Stimulated activated CD8-positive, alpha-beta memory T cell treated with anti-CD3 and anti-CD28 coated beads, Interleukin-7, amount 100 ng/mL, for 4 hours (primary cell): ENCODE measurements at places on chromosomes 3 and 15.

- no peak for DNase-seq
These were observed 341.3 kb upstream of the CFAP20DC start for GRCh38 chr3:59391131-59391530.

DNA sequence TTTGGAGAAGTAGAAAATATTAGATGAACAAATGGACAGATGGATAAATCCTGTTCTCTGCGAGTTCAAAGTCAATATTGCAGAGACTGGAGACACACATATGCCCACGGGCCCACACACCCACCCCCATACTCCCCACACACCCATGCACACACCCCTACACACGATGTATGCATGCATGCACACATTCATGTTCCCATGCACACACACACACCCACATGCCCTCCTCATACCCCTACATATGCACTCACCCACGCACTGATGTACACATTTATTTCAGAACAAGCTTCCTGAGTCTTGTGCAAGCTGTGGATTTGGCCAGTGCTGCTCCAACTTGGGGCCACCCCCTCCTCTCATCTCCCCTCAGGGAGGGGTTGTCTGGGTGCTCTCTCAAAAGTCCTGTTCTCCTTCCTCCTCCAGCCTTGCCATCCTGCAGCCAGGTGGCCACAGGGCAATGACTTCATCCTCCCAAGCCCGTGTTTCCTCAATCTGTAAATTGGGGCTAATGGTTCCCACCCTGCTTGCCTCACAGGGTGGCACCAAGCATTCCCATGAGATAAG lies 16.4 kb downstream of the MAPKAPK3 start:
- DNase-seq = no peak

DNA sequence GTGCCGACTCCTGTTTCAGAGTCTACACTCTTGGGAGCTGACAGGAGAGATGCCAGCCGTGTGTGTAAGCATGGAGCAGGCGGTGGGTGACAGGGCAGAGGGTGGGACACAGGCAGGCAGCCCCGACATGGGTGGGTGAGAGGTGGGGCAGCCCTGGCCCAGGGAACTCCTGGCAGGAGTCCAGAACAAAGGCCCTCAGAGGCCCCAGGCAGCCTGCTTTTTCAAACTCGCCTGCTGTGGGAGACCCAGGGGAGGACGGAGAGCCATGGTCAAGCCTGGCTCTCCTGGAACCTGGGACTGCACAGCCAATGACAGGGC lies 29.3 kb upstream of the SLC41A3 start:
- no peak for DNase-seq

- no peak for DNase-seq
These were observed 9.3 kb downstream of the ZPLD1 start for GRCh38 chr3:102444101-102444500.

GRCh38 chr3:170714562-170715535 lies 129.0 kb upstream of the SLC7A14 start:
- no peak for DNase-seq

- DNase-seq = no peak
These were observed 2.0 kb downstream of the TMEM62 start for GRCh38 chr15:43135351-43135750.

GRCh38 chr3:179450901-179451264 lies 387 bp downstream of the GNB4 start:
- no peak for DNase-seq

DNA sequence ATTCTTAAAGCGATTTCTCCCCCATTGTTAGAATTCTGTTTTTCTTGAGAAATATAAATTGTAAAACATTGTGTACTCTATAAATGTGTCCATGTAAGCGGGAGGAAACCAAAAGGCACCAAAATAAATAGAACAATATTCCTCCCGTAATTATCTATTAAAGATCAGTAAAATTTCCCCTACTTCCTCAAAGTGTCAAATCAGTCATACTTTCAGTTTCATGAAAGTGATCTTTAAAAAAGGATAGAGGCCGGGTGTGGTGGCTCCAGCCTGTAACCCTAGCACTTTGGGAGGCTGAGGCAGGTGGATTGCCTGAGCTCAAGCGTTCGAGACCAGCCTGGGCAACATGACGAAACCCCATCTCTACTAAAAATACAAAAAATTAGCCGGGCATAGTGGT lies 278.9 kb downstream of the MECOM start:
- no peak for DNase-seq

DNA sequence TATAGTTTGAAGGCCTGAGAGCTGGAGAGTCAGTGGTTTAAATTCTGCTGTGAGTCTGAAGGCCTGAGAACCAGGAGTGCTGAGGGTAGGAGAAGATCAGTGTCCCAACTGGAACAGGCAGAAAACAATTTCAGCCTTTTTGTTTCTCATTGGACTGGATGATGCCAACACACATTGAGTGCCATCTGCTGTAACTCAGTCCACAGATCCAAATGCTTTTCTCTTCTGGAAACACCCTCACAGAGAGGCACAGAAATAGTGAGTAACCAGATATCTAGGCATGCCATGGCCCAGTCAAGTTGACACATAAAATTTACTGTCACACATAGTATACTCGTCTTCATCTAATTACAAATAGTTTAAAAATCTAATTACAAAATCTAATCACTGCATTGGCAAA lies 100.8 kb downstream of the NEO1 start:
- DNase-seq = no peak

DNA sequence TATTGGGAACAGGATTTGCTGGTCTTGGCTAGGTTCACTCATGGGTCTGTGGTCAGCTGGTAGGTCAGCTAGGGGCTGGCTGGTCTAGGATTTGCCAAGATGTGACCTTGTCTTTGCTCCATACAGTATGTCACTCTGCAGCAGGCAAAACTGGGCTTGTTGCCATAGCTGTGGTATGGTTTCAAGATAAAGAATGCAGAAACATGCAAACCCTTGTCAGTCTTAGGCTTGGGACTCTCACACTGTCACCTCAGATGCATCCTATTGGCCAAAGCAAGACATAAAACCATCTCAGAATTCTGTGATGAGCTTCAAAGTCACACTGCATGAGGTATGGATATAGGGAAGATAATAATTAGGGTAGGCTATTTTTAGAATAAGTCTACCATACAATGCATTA lies 66.6 kb upstream of the TBC1D5 start:
- no peak for DNase-seq

GRCh38 chr3:152718810-152719209 lies 116.1 kb upstream of the P2RY1 start:
- DNase-seq = no peak

DNA sequence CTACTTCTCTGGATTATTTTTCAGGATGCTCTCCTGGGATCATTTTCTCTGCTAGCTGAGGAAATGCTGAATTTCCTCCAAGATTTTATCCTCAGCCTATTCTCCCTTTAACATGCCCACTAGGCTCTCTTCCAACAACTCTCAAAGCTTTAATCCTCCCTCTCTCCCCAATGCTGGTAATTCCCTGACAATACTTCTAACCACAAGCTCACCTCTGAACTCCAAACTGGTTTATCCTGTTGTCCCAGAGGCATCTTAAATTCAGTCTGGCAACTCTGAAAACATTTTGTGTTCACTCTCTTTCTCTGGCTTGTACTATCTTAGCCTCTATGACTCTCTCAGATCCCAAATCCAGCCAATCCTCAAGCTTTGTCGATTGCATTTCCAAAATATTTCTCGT lies 490.3 kb downstream of the MECOM start:
- no peak for DNase-seq

GRCh38 chr15:63892794-63893441 lies 59.2 kb upstream of the HERC1 start:
- peak; percentile 65 for DNase-seq

- no peak for DNase-seq
These were observed 25.9 kb upstream of the PLXNA1 start for GRCh38 chr3:126956866-126957650.

DNA sequence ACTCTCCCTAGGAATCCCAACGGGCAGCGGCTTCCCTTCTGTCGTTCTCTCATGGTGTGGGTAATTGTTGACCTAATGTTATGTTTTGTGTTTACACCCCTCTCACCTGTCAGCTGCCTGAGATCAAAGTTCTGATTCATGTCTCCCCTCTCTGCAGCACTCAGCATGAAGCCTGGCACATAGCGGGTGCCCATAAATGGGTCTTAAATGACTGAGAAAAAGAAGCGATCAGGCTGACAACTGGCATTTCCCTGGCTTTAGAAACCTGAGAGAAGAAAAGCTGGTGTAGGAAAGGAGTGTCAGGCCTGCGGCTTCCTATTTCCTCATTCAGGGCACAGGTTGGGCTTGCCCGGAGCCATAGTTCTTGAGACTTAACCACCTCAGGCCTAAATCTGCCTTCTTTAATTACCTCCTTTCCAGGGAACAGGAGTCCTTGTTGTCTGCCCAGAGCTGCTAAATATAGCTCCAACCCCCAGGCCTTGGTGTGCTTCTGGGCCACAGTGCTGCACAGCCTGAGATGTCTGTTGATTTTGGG lies 31.8 kb downstream of the LPP start:
- DNase-seq = no peak

DNA sequence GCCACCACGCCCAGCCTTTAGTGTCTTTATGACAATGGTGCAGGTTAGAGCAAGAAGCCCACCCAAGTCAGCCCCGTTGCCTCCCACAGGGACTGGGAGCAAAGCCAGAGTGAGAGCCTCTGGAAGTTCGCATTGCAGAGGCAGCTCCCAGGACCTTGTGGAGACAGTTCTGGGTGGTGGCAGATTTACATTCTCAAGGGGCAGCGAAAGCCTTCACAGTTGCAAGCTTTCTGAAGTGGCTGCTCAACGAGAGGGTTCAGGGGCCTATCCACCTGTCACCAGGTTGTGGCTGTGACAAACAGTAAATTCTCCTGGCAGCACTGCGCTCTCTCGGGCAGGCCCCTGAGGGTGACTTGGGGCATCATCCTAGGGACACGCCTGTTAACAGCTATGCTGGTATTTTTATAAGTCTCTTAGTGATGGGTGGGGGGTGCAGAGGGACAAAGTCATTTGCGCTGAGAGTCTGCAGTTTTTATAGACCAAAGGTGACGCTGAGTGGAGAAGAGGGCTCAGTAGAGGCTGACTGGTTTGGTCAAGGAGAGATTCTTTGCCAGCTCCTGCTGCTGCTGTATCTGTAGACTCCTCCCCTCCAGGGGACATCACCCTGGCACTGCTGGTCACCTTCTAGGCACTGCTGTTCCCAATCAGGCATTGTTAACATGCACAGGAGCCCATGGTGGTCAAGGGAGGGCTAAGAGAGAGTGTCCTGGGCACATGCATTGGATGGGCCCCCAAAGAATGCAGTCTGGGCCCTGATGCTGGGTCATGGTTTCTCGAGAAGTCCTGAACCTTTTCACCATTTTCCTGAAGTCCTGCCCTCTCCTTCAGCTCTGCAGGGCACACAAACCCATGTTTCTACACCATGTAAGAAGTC lies 57.5 kb upstream of the KLF13 start:
- DNase-seq = no peak

- no peak for DNase-seq
These were observed 6.5 kb downstream of the OR5K4 start for GRCh38 chr3:98359993-98360675.

- no peak for DNase-seq
These were observed 12.4 kb downstream of the GNB5 start for GRCh38 chr15:52178765-52179164.

DNA sequence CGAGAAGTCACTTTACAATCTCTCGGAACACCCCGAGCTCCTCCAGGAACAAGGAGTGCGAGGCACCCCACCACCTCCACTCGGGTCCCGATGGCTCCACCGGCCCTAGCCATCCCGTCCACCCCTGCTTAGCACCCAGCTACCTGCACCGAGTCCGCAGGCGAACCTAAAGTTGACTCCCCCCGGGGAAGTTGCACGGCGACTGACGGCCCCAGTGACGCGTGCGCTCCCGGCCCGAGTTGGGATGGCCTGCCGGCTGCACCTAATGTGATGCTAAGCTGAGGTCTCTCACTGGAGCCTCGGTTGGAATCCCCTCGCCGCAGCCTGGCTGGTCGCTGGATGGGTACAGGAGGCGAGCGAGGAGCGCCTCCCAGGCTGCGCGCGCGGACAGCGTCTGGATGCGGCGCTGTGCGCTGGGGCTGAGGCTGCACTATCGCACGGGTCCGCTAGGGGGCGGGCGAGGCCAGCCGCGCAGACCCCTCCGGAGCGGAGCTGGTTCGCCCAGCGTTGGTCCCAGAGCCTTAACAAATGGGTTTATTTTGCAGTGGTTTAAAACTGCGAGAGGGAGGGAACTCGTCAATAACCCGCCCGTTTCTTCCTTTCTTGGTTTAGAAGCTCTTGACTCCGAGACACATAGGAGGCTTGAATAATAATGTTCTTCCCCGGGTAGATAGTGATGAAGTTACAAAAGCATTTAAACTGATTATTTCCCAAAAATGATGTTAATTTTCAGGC lies at the start of gene OXTR:
OXTR (minus strand) TSS at position 526 of the 735 bp plus-strand sequence. CDS start 1,426 bp downstream, outside the sequence.
- DNase-seq = no peak

DNA sequence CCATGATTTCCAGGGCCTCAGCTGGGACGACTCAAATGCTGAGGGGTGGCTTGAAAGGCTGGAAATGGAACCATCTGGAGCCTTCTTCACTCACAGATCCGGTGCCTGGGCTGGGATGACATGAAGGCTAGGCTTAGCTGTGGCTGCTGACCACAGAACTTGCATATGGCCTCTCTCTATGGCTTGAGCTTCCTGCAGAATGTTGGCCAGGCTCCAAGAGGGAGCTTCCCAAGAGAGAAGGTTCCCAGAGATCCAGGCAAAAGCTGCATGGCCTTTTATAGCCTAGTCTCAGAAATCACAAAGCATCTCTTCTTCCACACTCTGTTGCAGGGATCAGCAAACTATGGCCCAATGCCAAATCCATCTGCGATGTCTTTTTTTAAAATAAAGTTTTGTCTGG lies 44.8 kb downstream of the GATM start:
- DNase-seq = no peak

- DNase-seq = no peak
These were observed 55.9 kb downstream of the LIPC start for GRCh38 chr15:58487724-58488120.

GRCh38 chr3:103459815-103460214 lies 1025.0 kb downstream of the ZPLD1 start:
- DNase-seq = no peak

- DNase-seq = no peak
These were observed 51.9 kb upstream of the TBL1XR1 start for GRCh38 chr3:177249203-177249602.

- no peak for DNase-seq
These were observed 24.6 kb downstream of the ACSBG1 start for GRCh38 chr15:78209646-78210348.

- no peak for DNase-seq
These were observed 32.8 kb downstream of the TPM1 start for GRCh38 chr15:63075015-63075983.
